ENCODE measurements at places on chromosomes 5 and 9.
A peak's percentile ranks its signal among the peaks of the same experiment; 100 is the strongest.

DNA sequence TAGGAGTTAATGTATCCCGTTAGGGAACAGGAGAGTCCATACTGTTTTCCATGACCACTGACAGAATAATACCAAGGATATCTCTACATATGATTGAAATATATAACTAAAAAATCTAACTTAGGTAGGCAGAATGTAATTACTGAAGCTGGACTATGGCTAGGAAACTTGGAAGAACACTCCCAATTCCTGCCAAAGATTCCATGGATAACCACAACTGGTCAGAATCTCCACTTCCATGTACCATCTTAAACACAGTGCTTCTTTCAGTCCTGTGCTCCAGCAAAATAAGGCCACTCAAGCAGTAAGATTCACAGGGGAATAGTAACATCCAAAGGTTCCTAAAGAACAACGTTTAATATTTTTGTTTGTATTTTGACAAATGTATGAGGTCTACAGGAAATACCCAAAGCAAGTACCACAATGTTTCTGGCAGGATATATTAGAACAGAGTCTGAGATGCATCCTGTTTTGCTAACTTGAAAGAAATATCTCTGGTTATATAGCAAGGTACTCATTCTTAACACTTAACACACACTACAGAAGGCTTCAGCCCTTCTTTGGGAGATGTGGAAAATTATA lies 295.0 kb downstream of the ADAMTS6 start:
- no peak for DNase-seq

DNA sequence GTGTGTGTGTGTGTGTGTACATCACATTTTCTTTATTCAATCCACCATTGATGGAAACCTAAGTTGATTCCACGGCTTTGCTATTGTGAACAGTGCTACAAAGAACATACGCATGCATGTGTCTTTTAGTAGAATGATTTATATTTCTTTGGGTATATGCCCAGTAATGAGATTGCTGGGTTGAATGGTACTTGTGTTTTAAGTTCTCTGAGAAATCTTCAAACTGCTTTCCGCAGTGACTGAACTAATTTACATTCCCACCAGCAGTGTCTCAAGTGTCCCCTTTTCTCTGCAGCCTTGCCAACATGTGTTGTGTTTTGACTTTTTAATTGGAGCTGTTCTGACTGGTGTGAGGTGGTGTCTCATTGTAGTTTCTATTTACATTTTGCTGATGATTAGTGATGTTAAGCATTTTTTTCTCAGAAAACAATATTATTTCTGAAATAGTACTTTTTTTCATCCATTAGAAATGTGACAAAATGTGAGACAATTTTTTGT lies 769.7 kb downstream of the TAF11L14 start:
- DNase-seq: no peak

- no peak for DNase-seq
These were observed 69.2 kb upstream of the CTNND2 start for GRCh38 chr5:11973469-11973868.

DNA sequence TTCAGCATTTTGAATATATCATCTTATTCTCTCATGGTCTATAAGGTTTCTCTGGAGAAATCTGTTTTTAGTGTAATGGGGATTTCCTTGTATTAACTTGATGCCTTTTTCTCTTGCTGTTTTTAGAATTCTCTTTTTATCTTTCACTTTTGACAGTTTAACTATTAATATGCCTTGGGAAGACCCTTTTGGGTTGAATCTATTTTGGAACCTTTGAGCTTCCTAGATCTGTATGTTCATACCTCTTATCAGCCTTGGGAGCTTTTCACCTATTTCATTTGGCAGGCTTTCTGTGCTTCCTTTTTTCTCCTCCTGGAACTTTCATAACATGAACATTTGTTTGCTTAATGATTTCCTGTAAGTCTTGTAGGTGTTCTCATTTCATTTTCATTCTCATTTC lies 22.2 kb downstream of the RCL1 start:
- DNase-seq: no peak

- peak; percentile 54 for DNase-seq
These were observed 103.6 kb upstream of the CHD1 start for GRCh38 chr5:99032234-99033013.
